Upper lobe of right lung (tissue), 1 donor: ENCODE measurements at places on chromosomes 6 and 20. TPM values are rescaled to one million over a fixed set of nuclear protein-coding genes. Genes with fewer than 3 reads are reported as not detected.

The TRAPPC3L gene
- total RNA-seq: 0.64 TPM

DNA sequence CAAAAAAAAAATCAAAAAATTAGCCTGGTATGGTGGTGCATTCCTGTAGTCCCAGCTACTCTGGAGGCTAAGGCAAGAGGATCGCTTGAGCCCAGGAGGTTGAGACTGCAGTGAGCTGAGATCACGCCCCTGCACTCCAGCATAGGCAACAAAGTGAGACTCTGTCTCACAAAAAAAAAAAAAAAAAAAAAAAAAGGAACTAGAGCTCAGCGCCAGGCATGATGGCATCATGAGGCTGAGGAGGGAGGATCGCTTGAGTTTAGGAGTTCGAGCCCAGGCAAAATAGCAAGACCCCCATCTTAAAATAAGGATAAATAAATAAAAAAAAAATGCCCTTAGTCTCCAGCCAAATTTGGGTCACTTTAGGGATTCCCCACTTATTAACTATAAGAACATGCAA, 40.4 kb upstream of the PIM1 start:
- no peak overlapping the region for H3K4me3 ChIP-seq
- H3K27ac ChIP-seq: no peak overlapping the region
- peaks cover 40% of the 10 kb centered on the region for H3K4me1 ChIP-seq

The ADAM33 gene
- 11.0 TPM for total RNA-seq

DNA sequence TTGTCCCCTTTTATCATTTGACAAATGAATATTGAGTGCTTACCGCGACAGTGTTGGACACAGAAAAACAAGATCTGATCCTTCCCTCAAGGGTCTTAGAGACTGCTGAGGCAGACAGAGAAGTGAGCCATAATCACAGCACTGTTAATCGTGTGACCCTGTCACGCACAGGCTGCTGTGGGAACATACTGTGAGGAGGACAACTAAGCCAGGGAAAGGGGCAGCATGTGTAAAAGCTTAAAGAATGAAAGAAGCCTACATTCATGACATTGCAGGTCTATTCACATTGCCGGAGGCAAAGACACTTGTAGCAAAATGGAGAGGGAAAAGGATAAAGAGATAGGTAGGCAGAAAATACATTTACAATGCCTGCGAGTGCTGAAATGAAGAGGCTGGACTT, 32.7 kb downstream of the TRDN start:
- no peaks in the 10 kb centered on the region for H3K36me3 ChIP-seq
- no peak overlapping the region for H3K4me3 ChIP-seq
- H3K4me1 ChIP-seq: no peaks in the 10 kb centered on the region

DNA sequence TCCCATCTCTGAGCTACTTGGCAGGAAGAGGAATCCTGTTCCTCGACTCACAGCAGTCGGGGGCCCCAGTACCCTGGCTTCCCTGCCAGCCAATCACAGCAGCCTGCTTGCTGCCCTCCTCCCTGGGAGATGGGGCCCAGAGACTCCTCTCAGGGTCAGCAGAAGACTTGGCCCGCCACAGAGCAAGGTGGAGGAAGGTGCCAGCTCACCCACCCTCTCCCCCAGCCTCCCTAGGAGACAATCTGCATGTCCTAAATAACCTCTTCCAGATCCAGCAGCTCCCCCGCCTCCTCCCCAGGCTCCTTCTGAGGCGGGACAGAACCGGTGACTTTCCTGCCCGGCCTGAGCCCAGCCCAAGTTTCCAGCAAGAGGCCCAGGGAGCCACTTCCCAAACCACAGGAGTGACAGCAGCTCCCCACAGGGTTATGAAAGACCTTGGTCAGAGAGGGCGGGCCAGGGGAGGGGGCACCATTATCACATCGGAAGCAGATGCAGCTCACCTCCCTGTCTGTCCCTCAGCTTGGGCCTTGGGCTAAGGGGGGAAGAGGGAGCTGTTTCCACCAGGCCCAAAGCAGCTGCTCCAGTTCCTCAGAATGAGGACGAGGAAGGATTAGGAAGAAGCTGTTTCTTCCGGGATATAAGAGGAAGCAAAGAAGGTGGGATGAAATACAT, 2.3 kb downstream of the CCND3 start:
- H3K36me3 ChIP-seq: peaks cover 18% of the 10 kb centered on the region
- H3K4me3 ChIP-seq: peak overlapping the region; percentile 92
- H3K27ac ChIP-seq: peak overlapping the region; percentile 84
- H3K27me3 ChIP-seq: no peaks in the 10 kb centered on the region
- peaks cover 75% of the 10 kb centered on the region for H3K4me1 ChIP-seq
- DNase-seq: peak; percentile 83

DNA sequence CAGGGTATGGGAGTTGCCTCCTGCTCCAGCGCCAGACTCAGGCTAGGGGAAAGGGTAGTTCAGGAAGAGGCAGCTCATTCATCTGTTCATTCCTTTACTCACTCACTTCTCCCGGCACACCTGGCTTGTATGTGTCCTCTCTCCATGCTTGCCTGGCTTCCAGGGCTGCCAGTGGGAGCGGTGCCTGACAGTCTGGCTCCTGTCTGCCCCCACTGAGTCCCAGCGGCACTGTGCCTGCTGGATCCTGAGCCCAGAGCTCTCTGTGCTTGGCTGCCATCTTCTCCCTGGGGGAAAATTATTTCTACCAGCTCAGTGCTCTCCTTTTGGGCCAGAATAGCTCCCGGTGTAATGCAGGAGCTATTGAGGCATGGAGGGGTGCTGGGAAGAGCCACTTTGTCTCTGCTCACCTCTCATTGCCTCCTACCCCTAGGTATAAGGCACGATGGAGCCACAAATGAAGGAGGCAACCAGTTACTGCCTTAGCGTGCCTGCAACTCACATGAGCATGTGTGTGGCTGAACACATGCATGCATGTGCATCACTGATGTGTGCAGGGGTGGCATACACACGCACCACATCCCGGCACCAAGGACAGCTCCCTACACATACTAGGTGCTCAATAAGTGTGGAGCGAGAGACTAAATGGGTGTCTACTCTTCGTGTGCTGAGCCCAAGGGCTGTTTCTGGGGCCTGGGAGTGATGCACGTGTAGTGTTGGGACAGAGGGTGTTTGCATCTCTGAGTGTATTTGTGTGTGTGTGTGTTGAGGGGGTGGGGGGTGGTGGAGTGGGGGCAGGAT, 46.6 kb downstream of the CDH22 start:
- no peak overlapping the region for H3K4me3 ChIP-seq
- no peak for DNase-seq
- peaks cover 31% of the 10 kb centered on the region for H3K27me3 ChIP-seq
- no peaks in the 10 kb centered on the region for H3K36me3 ChIP-seq
- no peak overlapping the region for H3K27ac ChIP-seq

The MCM8 gene
- 5.2 TPM for total RNA-seq

The VGLL2 gene
- not detected for total RNA-seq
